ENCODE measurements at places on chromosomes 16 and 17. TPM values are rescaled to one million over a fixed set of nuclear protein-coding genes. Genes with fewer than 3 reads are reported as not detected.

DNA sequence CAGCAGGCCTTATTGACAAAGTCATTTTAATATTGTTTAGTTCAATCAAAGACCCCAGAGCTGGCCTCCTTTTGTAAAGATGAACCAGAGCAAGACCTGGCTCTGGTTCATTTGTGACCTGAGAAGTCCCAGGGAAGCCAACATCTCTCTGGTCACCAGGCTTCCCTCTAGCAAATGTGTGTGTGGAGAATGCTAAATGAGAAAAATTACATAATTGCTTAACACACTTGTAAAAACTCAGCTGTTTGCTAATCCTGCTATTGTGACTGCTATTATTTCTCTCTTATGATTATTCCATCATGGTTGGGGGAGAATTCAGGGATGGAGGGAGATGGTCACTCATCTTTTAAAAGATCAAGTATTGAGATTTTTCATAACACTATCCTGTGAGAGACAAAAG lies 94.3 kb upstream of the CLEC3A start:
- no peak overlapping the region for H3K27ac ChIP-seq
- DNase-seq, result no peak
- no peaks in the 10 kb centered on the region for H3K36me3 ChIP-seq

GRCh38 chr16:88779406-88780141 lies 5.4 kb downstream of the PIEZO1 start:
- peaks cover 25% of the 10 kb centered on the region for H3K4me1 ChIP-seq
- no peaks in the 10 kb centered on the region for H3K36me3 ChIP-seq
- no peak for DNase-seq
- no peak overlapping the region for H3K4me3 ChIP-seq
- H3K27me3 ChIP-seq, result no peaks in the 10 kb centered on the region

KRTAP2-1 gene
- total RNA-seq, result not detected

DERL2 gene
- 67.8 TPM for total RNA-seq

CCL3 gene
- total RNA-seq, result 16.3 TPM

GRCh38 chr17:69059458-69060175 lies 1.1 kb downstream of the ABCA9 start:
- no peaks in the 10 kb centered on the region for H3K27me3 ChIP-seq
- peak overlapping the region; percentile 61 for H3K27ac ChIP-seq
- DNase-seq, result peak; percentile 20
- peaks cover 3% of the 10 kb centered on the region for H3K4me1 ChIP-seq
- H3K36me3 ChIP-seq, result no peaks in the 10 kb centered on the region

GRCh38 chr16:13178318-13178717 lies 276.9 kb downstream of the SHISA9 start:
- no peaks in the 10 kb centered on the region for H3K4me1 ChIP-seq
- no peak overlapping the region for H3K27ac ChIP-seq
- no peak for DNase-seq
- peaks cover 3% of the 10 kb centered on the region for H3K27me3 ChIP-seq
- no peaks in the 10 kb centered on the region for H3K36me3 ChIP-seq
- H3K4me3 ChIP-seq, result no peak overlapping the region

DNA sequence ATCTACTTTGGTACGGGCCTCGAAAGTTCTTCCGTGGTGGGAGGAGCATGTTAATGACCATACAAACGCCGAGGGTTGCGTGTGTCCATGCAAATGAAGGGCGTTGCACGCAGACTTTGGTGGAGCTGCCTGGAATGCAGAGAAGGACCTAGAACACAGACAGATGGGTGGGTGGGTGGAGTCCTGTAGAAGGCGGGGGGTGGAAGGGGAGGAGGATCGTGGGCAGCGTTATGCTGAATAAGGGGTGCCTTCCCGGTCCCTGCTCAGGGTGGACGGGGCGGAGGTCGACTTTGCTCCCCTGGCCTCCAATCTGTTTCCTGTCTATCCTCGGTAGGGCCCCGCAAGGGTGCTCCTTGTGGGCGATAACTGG lies 795 bp upstream of the PAQR4 start:
- H3K36me3 ChIP-seq, result no peaks in the 10 kb centered on the region
- no peak for DNase-seq
- H3K4me3 ChIP-seq, result no peak overlapping the region
- peaks cover 45% of the 10 kb centered on the region for H3K4me1 ChIP-seq

- H3K4me3 ChIP-seq, result no peak overlapping the region
- no peaks in the 10 kb centered on the region for H3K27me3 ChIP-seq
- peaks cover 4% of the 10 kb centered on the region for H3K4me1 ChIP-seq
Measured at GRCh38 chr17:733743-734142, 1.3 kb downstream of the TLCD3A start.

DNA sequence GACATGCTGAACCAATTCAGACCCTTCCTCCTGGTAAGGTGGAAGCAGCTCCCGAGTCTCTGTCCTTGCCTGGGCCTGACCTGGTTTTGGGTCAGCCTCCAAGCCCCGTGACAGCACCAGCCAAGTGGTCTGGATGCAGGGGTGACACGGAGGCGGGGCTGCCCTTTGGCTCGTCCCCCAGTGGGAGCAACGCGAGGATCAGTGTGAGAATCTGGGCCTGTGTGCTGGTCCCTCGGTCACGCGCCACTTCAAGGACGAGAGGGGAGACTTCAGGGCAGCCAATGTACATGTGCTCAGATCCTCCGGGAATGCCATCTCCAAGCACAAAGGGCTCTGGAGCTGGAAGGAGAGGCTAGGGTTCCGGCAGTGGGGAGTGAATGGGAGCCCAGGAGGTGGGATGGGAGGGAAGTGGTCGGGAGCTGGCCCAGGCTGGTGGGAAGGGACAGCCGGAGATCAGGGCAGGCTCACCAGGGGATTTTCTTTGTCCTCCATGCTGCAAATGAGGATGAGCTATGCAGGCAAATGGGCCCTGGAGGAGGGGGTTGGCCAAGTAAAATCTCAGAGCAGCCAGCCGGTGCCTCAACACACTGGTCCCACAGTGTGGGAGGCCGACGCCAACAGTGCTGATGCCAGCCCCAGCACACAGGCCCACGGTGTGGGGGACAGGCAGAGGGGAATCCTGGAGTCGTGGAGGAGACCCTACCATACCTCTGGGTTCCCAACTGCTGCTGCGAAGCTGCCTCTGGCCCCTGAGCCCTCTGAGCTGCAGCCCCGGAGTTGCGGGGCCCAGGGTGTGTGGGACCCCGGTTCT lies 4.2 kb upstream of the NDRG4 start:
- peak; percentile 11 for DNase-seq
- no peak overlapping the region for H3K4me3 ChIP-seq
- H3K27me3 ChIP-seq, result peaks cover 2% of the 10 kb centered on the region
- H3K27ac ChIP-seq, result no peak overlapping the region
- H3K4me1 ChIP-seq, result no peaks in the 10 kb centered on the region

- peaks cover 15% of the 10 kb centered on the region for H3K4me1 ChIP-seq
- no peak for DNase-seq
- no peaks in the 10 kb centered on the region for H3K27me3 ChIP-seq
- H3K36me3 ChIP-seq, result no peaks in the 10 kb centered on the region
- no peak overlapping the region for H3K4me3 ChIP-seq
- H3K27ac ChIP-seq, result no peak overlapping the region
Measured at GRCh38 chr17:74779948-74780400, 3.8 kb upstream of the NAT9 start.

DNAJC7 gene
- 89.3 TPM for total RNA-seq

GRIN2A gene
- total RNA-seq, result 0.18 TPM

TP53TG3B gene
- not detected for total RNA-seq

- no peak within 1 kb of the TSS for H3K27ac ChIP-seq
- no peaks in the 10 kb centered on the region for H3K27me3 ChIP-seq
- no peaks in the 10 kb centered on the region for H3K4me1 ChIP-seq
- no peaks in the 10 kb centered on the region for H3K36me3 ChIP-seq
Measured at GRCh38 chr17:19410875-19411620, at the start of gene RNF112. Gene RNF112, plus strand, starts transcription at chr17:19411232. Its CDS starts 177 bp downstream, at chr17:19411409.

KRT23 gene
- total RNA-seq, result 2.0 TPM

- H3K4me3 ChIP-seq, result no peak overlapping the region
- peaks cover 11% of the 10 kb centered on the region for H3K4me1 ChIP-seq
- H3K36me3 ChIP-seq, result peaks cover 5% of the 10 kb centered on the region
Measured at GRCh38 chr17:54972406-54973138, 4.0 kb downstream of the STXBP4 start.

- H3K27me3 ChIP-seq, result no peaks in the 10 kb centered on the region
- no peak overlapping the region for H3K4me3 ChIP-seq
- H3K27ac ChIP-seq, result no peak overlapping the region
Measured at GRCh38 chr16:12170103-12171040, 193.8 kb downstream of the SNX29 start.

PLEKHH3 gene
- total RNA-seq, result 23.9 TPM

GRCh38 chr16:13322336-13322735 lies 420.9 kb downstream of the SHISA9 start:
- no peaks in the 10 kb centered on the region for H3K4me1 ChIP-seq
- H3K36me3 ChIP-seq, result no peaks in the 10 kb centered on the region
- no peak for DNase-seq
- H3K27me3 ChIP-seq, result no peaks in the 10 kb centered on the region
- H3K4me3 ChIP-seq, result no peak overlapping the region

GRCh38 chr16:1525871-1526607 lies 7.4 kb upstream of the TMEM204 start:
- H3K27ac ChIP-seq, result no peak overlapping the region
- H3K27me3 ChIP-seq, result no peaks in the 10 kb centered on the region
- H3K4me1 ChIP-seq, result no peaks in the 10 kb centered on the region
- no peaks in the 10 kb centered on the region for H3K36me3 ChIP-seq
- H3K4me3 ChIP-seq, result no peak overlapping the region

PIRT gene
- 0.26 TPM for total RNA-seq

NFE2L1 gene
- 135 TPM for total RNA-seq

GRCh38 chr16:17416461-17417311 lies 54.1 kb downstream of the XYLT1 start:
- H3K27ac ChIP-seq, result no peak overlapping the region
- H3K4me1 ChIP-seq, result peaks cover 15% of the 10 kb centered on the region
- H3K36me3 ChIP-seq, result no peaks in the 10 kb centered on the region
- no peaks in the 10 kb centered on the region for H3K27me3 ChIP-seq

DNA sequence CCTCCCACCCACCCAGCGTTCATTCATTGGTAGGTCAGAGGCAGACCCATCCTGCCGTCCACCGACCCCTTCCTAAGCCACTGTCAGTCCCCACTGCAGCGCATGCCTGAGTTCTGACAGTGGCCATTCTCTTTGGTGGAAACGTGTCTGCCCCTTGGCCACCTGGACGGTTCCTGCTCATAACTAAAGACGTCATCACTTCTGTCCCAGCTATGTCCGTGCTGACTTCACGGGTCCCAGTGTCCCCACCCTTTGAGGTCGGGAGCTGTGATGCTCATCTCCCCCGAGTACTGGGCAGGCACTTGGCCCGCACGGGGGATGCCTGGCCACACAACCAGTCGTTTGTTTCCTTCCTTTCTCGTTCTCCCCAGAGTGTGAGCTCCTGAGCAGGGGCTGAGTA lies 267.1 kb downstream of the C16orf95 start:
- H3K4me3 ChIP-seq, result no peak overlapping the region
- no peak overlapping the region for H3K27ac ChIP-seq
- H3K4me1 ChIP-seq, result no peaks in the 10 kb centered on the region
- H3K36me3 ChIP-seq, result no peaks in the 10 kb centered on the region
- no peaks in the 10 kb centered on the region for H3K27me3 ChIP-seq

DNA sequence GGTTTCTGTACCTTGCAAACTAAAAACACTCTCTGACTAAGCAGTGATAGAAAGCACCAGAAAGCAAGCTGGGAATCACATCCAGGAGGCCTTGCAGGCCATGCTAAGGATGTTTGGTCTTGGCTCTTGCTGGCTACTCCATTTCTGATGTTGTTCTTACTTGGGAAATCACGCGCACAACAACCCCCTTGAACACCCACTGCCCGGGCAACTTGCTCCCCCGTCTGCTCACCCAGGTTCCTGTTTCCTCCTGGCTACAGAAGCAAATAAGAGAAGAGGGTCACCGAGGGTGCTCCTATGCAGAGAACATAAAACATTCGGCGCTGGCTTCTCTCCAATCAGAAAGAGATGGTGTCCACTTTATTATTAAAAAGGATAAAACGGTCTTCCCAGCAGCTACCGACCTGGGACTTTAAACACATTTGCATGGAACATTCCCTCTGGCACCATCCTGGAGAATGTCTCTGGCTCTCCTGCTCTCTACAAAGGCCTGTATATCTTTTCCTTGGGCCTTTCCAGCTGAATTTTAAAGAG lies 271.2 kb upstream of the RPL38 start:
- H3K27me3 ChIP-seq, result peaks cover 2% of the 10 kb centered on the region
- H3K4me1 ChIP-seq, result no peaks in the 10 kb centered on the region

CEP112 gene
- 32.9 TPM for total RNA-seq

- no peak overlapping the region for H3K4me3 ChIP-seq
- peaks cover 16% of the 10 kb centered on the region for H3K4me1 ChIP-seq
- DNase-seq, result no peak
- H3K27me3 ChIP-seq, result no peaks in the 10 kb centered on the region
Measured at GRCh38 chr17:49523196-49523595, 28.1 kb downstream of the NGFR start.

Measured in lung (tissue), 17 donors.